ENCODE measurements at places on chromosomes 12 and 14.

DNA sequence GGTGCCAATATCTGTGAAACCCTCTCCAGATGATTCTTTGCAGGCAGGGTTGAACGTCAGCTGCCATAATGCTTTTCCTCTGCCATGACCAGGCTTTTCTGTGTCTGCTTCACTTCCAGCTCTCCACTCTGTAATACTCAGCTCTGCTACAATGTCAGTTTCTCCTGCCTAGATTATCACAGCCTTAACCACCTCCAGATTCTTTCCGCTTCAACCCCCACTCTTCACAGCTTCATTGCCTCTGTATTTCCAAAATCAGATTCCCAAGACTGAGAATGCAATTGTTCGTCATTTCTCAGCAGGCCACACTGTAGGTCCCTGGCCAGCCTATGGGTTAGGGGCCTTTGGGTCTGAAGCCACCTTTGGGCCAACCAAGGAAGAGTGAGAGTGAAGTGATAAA is 73.7 kb upstream of the SCN8A start:
- no peak for DNase-seq

DNA sequence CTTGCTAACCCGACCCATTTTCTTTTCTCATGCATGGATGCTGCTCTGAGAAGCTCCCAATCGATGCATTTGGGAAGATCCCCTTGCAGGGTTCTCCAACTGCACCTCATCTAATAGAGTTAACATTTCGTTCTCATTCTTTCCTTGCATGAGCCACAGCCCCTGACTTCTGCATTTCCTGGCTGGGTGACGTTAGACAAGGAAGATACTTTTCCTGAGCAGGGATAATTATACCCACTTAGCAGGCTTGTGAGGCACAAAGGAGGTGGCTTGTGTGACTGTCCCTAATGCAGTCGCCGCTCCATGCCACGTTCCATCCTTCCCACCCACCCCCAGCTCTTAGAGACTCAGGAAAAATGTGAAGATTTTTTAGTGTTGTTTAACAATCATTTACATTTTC is 195.1 kb downstream of the CHST11 start:
- no peak for DNase-seq

DNA sequence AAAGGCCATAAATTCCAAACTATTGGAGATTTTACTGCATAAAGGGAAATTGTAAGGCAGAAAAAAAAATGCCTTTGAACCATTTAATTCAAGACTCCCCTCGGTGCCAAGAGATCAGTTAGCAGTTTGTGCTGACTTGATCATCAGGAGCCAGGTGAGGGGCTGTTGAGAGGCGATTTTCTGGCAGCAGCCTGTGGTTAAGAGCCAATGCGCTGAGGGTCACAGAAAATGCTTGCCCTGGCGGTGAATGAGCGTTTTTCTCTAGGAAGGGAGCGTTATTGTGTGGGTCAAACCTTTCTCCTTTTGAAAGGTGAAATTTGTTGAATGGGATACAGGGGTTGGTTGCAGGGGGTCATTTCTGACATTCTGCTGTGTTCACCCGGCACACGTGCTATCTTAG is 4.7 kb downstream of the SRRM4 start:
- no peak for DNase-seq

DNA sequence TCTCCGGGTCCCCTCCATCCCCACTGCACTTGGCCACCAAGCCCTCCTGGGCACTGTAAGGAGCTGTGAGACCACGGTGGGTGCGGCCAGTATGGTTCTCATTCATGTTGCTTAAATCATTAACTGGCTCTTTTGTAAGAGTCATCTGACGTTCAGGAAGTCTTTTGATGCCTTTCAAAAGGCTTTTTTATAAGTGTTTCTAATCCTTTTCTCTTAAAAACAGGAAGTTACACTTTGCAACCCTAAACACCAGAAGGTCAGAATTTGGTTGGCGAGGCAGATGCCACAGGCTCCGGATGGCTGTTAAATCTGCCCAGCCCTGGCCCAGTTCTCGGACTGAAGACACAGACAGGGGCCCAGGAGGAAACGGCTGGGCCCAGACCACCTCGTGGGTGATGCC is 26.1 kb upstream of the DIO3 start:
- DNase-seq, result peak; percentile 43

DNA sequence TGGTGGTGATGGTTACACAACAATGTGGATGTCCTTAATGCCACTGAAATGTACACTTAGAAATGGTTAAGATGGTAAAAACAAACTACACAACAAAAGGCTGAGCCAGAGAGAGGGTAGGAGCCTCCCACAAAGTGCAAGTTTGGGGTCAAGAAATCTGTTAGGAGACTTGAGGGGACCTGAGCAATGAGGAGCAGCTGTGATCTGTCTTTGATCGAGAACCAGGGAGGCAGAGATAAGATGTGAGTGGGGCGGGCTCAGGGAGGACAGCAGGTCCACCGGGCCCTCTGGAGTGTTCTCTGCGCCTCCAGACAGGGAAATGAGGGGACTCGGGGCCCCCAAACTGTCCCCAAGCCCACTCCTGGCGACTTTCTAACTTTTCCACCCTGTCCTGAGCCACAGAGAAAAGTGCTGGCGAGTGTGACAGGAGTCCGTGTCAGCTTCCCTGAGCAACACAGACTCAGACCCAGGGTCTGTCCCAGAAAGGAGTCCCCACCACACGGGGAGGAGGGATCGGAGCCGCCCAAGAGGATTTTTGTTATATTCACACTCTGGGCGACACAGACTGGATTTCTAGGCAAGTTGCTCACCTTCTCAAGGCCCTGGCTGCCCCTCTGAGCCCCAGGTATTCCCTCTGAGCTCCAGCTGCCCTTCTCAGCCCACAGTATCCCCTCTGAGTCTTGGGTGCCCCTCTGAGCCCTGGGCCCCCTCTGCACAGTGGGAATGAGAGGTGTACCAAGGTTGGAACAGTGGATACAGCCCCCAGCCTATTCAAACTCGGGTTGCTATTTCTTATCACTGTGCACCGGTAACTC is 11.5 kb upstream of the SCARB1 start:
- no peak for DNase-seq

- DNase-seq, result no peak
These were observed 38.5 kb downstream of the NFKBIA start for GRCh38 chr14:35366056-35366451.

GRCh38 chr12:18443768-18444437 is 182.6 kb downstream of the PIK3C2G start:
- DNase-seq, result no peak

Data from NAMALWA (cell line).